ENCODE measurements at places on chromosomes 6 and 20.

DNA sequence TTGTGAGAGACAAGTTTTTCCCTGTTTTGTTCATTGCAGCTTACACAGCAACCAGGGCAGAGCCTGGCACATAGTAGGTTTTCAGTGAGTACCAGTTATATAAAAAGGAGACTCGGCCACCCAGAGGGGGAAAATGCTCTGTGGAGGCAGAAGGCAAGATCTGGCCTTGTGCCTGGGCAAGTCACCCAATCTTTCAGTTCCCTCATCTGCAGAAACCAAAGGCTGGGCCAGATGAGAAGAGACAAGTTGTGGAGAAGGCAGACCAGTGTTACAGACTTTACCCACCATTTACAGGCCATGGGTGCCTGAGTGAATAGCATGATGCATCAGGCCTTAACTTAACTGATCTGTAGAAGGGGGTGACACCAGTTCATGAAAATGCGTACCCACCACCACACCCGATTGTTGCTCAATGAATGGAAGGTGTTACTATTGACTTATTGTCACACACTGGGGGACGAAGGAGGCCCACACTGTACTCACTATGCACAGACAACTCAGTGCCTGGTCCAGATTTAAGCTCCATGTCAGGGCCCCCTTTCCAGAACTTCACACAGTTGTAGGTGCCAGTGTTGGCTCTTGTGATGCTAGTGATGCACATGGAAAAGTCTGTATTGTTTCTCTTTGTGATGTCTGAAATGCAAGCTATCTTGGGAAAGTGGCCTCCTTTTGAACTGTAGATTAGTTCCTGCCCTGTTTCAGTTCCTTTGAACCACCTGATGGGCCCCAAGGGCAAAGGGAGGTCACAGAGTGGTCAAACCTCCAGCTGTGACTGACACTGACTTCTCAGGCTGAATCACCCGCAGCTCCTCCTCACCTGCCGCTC is 64.3 kb upstream of the SIRPG start:
- DNase-seq: no peak
- H3K27ac ChIP-seq: no peak overlapping the region
- H3K36me3 ChIP-seq: no peaks in the 10 kb centered on the region
- H3K4me3 ChIP-seq: no peak overlapping the region
- H3K27me3 ChIP-seq: no peaks in the 10 kb centered on the region
- no peaks in the 10 kb centered on the region for H3K4me1 ChIP-seq

DNA sequence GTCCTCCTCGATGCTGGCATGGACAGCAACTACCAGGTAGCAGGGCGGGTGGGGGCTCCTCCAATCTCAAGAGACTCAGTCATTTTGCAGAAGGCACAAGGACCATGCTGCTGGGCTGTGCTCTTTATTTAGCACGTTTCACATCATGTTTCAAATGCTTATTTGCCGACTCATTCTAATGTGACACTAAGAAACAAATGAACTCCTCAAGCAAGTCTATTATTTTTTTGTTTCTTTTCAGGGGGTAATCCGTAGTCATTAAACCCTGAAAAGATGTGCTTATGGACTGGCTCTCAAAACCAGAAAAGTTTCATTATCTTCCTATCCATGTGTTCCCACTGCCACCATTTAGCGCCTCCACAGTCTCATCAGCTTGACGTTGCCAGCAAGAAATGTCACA is 92.9 kb downstream of the ANKS1A start:
- no peaks in the 10 kb centered on the region for H3K27me3 ChIP-seq
- no peak overlapping the region for H3K4me3 ChIP-seq
- H3K27ac ChIP-seq: no peak overlapping the region
- peaks cover 3% of the 10 kb centered on the region for H3K4me1 ChIP-seq
- DNase-seq: no peak
- no peaks in the 10 kb centered on the region for H3K36me3 ChIP-seq

GRCh38 chr20:57938158-57939108 is 228.6 kb upstream of the PMEPA1 start:
- H3K4me3 ChIP-seq: no peak overlapping the region
- H3K36me3 ChIP-seq: no peaks in the 10 kb centered on the region
- no peaks in the 10 kb centered on the region for H3K27me3 ChIP-seq
- no peaks in the 10 kb centered on the region for H3K4me1 ChIP-seq

DNA sequence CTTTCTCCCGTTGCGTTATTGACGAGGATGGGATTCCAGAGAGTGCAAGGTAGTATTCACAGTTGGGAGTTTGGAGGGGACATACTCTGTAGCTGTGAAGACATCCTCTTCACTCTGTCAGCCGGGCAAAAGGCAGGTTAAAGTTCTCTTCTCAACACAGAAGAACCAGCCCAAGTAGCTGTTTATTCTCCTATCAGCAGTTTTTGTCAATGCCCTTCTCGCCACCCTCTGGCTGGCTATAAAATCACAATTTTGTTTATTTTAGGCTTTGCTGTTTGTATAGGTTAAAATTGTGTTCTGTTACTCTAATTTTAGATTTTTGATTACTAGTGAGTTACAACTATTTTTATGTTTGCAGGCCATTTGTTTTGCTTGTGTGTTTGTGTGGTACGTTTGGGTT is 37.9 kb upstream of the MAS1 start:
- no peak overlapping the region for H3K4me3 ChIP-seq
- H3K27ac ChIP-seq: no peak overlapping the region
- H3K4me1 ChIP-seq: no peaks in the 10 kb centered on the region
- no peaks in the 10 kb centered on the region for H3K27me3 ChIP-seq
- no peak for DNase-seq

GRCh38 chr6:28001751-28002150 is 44.7 kb downstream of the OR2B6 start:
- H3K27ac ChIP-seq: no peak overlapping the region
- H3K4me3 ChIP-seq: no peak overlapping the region
- H3K36me3 ChIP-seq: no peaks in the 10 kb centered on the region
- H3K27me3 ChIP-seq: no peaks in the 10 kb centered on the region
- no peaks in the 10 kb centered on the region for H3K4me1 ChIP-seq
- DNase-seq: no peak

DNA sequence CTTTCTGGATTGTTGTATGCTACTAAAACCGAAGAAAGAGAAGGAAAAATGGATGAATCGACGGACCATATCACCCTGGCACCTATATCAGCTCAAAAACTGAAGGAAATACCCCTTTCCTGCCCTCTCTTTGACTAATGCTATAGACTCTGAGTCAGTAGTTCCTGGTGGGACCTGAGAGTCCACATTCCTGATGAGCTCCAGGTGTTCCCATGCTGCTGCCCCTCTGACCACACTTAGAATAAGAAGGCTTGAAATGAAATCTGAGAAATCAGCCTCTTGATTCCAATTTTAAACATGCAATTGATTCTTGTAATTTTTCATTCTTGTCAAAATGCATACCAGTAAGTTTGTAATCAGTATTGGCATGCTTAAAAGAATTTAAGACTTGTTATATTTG is 75.2 kb downstream of the PRL start:
- no peak for DNase-seq
- H3K36me3 ChIP-seq: no peaks in the 10 kb centered on the region
- H3K27me3 ChIP-seq: no peaks in the 10 kb centered on the region
- H3K4me3 ChIP-seq: no peak overlapping the region
- no peaks in the 10 kb centered on the region for H3K4me1 ChIP-seq
- no peak overlapping the region for H3K27ac ChIP-seq

DNA sequence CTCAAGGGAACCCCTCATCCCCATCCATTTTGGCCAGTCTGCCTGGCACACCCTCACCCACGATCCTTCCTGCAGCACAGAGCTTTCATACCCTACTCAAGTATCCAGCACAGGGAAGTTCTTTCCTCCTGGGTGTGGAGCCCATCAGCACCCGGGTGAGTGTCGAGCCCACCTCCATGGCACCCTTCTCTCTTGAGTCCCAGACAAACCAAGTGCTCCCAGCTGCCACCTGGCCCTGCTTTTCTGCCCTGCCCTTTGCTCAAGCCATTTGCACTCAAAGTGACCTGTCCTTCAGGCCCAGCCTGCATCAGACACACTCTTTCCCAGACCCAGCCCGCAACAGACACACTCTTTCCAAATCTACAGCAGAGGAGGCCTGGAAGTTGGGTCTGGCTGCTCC is 257.2 kb downstream of the DLL1 start:
- peaks cover 17% of the 10 kb centered on the region for H3K4me1 ChIP-seq
- no peak overlapping the region for H3K27ac ChIP-seq
- no peak overlapping the region for H3K4me3 ChIP-seq
- peak; percentile 19 for DNase-seq
- no peaks in the 10 kb centered on the region for H3K27me3 ChIP-seq
- no peaks in the 10 kb centered on the region for H3K36me3 ChIP-seq

DNA sequence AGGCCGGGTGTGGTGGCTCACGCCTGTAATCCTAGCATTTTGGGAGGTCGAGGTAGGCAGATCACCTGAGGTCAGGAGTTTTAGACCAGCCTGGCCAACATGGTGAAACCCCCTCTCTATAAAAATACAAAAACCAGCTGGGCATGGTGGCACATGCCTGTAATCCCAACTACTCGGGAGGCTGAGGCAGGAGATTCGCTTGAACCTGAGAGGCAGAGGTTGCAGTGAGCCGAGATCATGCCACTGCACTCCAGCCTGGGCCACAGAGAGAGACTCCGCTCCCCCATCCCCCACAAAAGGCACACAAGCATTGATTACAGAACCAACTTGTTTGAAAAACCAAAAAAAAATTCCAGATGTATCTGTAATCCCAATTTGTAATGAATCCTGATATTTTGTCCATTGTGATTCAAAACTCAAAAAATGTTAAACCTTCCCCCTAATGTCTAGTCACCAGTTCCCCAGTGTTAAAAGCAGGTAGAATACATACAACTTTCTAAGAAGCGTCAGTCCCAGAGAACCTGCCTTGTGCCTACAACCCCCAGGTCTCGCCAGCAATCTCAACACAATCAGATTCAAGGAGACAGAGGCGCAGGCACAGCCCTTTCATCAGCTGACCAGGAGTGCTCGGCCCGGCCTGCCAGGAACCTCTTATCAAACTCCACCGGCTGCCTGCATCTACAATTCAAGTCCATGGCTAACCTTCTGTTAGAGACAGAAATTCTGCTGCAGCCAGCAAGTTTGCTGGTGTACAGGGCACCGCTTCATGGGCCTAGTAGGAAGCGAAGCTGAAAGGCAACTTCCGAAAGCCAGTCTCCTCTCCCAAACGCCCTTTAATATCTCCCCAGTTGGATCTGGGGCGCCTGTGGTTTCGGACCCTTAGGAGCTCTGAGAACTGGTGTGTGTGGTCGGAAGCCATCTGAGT is 2.1 kb downstream of the EZR start:
- peak overlapping the region; percentile 96 for H3K27ac ChIP-seq
- H3K36me3 ChIP-seq: no peaks in the 10 kb centered on the region
- peak overlapping the region; percentile 74 for H3K4me3 ChIP-seq
- H3K4me1 ChIP-seq: no peaks in the 10 kb centered on the region
- H3K27me3 ChIP-seq: no peaks in the 10 kb centered on the region
- peak; percentile 70 for DNase-seq

Data from sigmoid colon (tissue), 7 donors.